ENCODE measurements at places on chromosomes 7 and 10.
A peak's percentile ranks its signal among the peaks of the same experiment; 100 is the strongest.

DNA sequence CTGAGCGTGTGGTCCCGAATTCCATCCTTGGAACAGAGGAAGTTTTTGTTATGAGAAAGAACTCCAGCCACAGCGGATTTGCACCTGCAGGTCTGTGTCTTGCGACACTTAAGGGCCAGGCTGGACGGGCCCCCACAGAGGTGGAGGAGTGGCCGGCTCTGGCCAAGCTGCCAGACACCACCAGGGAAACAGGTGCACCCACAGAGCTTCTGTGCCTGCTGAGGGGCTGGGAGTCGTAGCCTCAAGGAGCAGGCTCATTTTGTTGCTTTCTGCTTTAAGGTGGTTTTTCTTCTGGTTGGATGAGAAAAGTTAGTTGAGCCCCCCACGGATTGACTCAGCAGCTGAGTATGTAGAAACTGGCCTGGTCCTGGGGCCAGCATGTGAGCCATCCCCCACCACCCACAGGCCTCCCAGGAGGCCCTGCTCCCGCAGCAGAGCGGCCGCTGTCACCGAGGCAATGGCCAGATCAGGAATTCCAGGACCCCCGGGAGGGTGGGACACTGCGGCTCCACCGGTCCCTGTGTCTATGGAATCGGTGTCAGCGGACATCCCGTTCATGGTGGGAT, 41.9 kb downstream of the NKX6-2 start:
- DNase-seq, result no peak

DNA sequence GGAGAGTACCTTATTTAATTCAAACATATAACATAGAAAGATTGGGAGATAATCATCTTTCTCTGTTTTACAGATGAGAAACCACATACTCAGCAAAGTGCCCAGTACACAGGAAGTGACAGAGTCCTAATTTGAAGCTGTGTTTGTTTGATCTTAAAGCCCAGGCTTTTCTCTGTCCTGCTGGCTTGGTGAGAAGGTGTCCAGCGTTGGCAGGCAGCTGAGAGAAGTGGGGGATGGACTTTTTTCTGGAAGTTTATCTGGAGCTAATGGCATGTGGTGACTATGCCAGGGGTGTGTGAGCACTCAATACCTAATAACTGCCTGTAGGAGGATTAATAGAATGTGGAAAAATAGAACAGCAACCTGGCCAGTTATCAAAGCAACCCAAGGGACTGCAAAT, 60.8 kb downstream of the NPSR1 start:
- no peak for DNase-seq

DNA sequence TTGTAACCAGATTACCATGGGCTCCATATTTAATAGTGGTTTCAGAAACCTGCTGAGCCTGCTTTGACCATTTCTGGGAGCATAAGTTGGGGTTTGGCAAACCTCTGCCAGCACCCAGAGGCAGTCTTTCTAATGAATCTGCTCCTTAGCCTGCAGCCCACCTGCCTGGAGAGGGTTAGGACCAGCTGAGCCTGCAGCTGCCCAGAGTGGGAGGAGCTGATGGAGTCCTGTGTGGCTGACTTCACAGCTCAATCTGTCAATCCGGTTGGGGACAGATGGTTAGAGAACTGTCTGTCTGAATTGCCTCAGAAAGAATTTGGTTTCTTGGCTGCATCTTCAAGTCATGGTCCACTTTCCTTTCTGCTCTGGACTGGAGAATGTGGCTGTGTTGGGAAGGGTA, 444.6 kb downstream of the NRG3 start:
- no peak for DNase-seq

- DNase-seq, result no peak
Measured at GRCh38 chr10:78913219-78914059, 155.3 kb upstream of the ZMIZ1 start.

- no peak for DNase-seq
Measured at GRCh38 chr10:11091517-11092102, 73.9 kb downstream of the CELF2 start.

- no peak for DNase-seq
Measured at GRCh38 chr10:111118758-111119157, 41.9 kb downstream of the ADRA2A start.

DNA sequence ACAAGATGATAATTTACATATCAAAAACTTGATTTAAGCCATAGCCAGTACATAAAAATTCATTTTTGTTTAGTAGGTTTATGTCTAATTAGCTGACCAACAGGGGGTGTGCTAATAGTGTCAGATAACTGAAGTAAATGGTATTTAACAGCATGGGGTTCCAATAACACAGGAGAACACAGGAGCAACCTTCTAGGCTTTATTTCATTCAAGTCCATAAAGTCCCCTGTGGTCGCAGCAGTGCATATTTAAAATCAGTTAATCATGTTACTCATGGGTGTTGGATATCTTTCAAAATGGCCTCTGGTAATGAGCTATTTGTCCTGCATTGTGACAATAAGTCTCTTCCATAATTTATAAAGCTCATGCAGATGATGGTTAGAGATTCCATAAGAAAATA, 238.6 kb downstream of the CNTNAP2 start:
- no peak for DNase-seq

DNA sequence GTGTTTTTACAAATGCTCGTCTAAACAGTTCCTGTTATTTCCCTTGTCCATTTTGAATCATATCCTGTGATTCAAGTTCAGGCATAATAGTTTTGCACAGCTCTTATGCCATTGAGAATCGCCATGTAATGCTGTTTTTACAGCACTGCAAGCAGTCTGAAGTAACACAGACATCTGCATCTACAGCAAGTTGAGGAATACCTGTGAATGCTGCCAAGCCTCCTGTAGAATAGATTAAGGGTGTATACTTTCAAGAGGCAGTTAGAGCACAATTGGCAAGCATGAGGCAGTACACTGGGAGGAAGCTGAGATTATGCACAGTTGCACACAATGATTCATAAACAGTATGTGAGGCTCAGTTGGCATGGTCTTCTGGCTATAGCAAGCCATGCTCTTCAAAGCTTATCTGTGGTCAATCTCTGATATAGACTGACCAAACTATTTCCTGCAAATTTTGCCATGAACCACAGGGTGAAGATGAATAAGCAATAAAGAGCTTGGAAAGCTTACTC, 121.9 kb upstream of the AKR1E2 start:
- peak; percentile 80 for DNase-seq

GRCh38 chr7:91239171-91239604, 25.0 kb upstream of the FZD1 start:
- no peak for DNase-seq

DNA sequence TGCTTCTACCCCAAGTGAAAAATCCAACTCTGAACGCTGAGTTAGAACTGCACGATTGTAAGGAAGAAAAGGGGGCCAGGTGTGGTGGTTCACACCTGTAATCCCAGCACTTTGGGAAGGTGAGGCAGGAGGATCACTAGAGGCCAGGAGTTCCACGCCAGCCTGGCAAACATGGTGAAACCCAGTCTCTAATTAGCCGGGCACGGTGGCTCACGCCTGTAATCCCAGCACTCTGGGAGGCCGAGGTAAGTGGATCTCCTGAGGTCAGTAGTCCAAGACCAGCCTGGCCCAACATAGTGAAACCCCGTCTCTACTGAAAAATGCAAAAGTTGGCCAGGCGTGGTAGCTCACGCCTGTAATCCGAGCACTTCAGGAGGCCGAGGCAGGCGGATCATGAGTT, 9.0 kb downstream of the GUSB start:
- no peak for DNase-seq

DNA sequence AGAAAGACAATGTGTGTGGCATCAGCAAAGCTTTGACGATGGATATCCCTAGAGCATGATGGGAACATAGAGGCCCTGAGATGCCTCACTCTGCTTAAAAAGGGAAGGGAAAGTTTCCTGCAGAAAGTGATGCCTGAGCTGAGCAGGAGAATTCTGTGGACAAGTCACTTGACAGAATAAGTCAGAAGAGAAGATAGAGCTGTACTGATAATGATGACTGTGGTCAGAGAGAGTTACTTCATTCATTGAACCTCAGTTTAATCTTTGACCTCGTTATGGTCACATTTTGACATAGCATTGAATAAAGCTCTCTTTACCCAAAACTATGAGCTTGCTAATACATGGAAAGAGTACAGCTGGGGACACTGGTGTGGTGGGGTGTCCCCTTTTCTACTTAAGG, 7.6 kb downstream of the CUBN start:
- DNase-seq, result no peak

DNA sequence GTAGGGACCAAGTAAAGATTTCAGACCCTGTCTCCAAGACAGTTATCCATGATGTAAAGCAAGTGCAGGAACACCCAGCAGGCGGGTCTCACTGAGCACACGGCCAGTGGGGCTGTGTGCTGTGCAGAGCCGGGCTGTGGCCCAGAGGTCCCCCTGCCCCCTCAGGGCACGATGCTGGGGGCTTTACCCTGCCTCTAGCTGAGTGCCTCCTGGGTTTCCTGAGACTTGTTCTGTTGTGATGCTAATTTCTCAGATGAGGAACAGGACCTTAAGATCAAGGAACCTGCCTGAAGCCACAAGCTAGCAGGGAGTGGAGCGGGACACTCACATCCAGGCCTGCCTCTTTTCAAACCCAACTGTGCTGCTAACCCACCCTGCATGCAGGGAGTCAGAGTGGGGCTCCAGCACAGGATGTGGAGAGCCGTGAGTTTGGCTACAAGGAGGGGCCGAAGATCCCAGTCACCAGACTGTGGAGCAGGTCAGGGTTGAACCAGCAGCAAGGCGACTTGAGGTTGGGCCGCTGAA, 76.1 kb upstream of the LYZL2 start:
- DNase-seq, result no peak

GRCh38 chr10:73744664-73744975, 448 bp downstream of the SEC24C start:
- no peak for DNase-seq

- peak; percentile 18 for DNase-seq
Measured at GRCh38 chr10:124025660-124026588, 67.5 kb downstream of the CHST15 start.

DNA sequence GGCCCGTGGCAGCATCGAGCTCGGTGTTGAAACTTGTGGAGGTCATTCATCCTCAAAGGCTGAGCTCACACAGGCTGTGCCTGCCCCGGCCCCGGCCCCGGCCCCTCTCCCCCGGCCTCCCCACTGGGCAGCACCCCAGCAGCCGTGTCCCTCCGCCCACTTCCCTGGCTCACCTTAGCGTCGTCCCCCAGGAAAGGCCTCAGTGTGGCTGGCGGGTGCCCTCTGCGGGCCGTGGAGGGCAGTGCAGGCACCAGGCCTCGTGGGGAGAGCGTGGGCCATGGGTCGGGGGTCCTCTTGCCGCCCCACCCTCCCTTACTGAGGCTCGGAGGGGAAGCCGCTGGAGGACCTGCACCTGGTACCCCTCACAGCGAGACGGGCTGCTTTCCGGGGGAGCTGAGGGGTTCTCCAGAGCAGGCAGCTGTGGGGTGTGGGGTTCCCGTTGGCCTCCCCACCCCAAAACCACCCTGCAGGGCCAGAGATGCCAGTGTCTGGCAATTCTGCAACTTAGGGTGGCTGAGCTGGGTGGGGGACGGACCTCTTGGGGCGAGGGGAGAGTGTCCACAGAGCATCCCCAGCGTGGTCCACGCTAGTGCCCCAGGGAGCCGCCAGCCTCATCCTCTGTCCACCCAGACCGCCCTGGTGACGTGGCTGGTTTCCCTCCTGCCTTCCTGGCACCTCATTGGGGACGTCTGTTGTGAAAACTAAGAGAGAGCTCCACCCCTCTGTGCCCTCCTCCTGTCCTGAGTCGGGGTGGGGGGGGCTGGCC, 44.2 kb upstream of the DPYSL4 start:
- no peak for DNase-seq

DNA sequence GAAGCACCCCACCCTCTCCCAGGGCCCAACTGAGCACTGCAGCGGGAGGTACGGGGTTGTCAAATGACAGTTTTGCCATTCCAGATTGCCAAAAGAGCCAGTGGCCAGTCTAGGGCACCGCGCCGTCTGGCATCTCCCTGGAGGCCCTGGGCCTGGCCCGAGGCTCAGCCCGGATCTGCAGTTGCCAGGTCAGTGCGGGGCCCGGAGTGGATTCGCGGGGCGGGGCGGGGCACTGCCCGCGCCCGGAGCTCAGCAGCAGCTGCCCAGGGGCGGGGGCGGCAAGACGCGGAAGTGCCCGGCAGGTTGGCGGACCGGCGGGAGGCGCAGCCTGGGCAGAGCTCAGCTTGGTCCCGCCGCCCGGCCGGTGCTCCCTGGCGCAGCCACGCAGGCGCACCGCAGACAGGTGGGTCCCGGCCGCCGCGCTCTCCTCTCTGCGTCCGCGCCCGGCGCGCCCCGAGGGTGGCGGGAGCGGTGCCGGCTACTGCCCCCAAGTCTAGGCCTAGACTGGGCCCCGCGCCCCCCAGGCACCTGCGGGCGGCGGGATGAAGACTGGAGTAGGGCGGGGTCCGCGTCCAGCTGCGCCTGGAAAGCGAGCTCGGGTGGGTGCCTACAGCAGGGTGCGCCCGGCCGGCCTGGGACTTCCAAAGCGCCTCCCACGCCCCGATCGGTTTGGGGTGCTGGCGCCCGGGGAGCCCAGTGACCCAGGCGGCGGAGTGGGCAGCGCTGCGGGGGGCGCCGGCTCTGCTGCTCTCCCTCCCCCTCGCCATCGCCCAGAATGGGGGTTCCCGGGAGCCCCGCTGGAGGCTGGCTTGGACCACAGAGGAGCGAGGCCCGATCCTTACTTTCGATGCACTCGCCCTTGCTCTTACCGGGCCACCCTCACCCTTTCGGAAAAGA, at the start of gene IRF5:
TSS of gene IRF5 (plus strand) at position 281 of the 897 bp plus-strand sequence. CDS start 4,155 bp downstream, outside the sequence.
- DNase-seq, result no peak

DNA sequence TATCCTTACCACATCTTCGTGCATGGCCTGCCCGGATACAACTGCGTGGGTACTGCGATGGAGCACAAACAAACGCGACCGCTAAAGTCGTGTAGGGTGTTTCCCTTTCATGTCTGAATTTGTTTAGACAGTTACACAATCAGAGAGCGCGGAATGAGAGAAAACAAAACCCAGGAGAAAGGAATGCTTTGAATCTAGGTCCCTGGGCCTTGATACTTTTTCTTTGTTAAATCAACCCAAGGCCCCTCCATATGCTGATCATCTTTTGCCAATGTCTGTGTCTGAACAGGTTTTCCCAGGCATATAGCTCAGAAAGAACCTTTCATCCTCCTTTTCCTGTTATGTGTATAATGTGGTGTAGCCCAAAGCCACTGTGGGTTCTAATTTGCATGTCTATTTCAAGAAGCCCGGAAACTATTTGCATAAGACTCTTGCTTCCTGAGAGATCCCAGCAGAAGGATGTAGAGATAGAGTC, 145.8 kb downstream of the FRMD4A start:
- no peak for DNase-seq

Measured in Panc1 (cell line).